Myocyte (in vitro differentiated cells): ENCODE measurements at places on chromosomes 1 and 21.

- peak; percentile 28 for DNase-seq
Measured at GRCh38 chr1:19643602-19644394, at the start of gene NBL1. Gene NBL1, plus strand, starts transcription at chr1:19644311. Its CDS starts 10,720 bp downstream, at chr1:19655031.

DNA sequence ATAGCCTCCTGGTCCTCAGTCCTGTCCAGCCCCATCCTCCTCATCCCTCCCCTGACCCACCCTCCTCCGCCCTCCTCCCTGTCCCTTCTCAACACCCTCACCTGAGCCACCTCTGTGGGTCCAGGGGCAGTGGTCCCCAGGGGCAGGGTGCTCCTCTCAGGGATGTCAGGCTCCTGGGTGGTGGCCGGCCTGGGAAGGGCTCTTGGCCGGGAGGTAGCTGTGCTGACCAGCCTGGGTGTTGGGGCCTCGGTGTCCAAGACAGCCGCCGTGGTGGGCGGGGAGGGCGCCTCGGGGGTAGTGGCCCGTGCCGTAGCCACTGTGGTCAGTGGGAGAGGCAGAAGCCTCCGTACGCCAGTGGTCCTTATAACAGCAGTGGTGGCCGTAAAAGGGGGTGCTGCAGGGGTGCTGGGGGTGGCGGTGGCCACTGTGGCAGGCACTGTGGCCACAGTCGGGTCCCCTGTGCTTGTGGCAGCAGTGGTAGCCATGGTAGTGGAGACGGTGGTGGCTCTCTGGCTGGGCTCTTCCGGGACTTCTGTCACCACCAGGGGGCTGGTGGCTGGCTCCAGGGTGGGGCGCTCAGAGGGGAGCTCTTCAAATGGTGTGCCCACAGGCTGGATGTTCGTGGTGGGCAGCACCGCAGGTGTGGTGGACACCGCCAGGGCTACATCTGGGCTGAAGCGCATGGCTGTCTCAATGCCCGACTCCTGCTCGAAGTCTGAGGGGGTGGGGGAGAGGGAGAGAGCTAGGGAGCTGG is 31.9 kb downstream of the SDC3 start:
- no peak for DNase-seq

DNA sequence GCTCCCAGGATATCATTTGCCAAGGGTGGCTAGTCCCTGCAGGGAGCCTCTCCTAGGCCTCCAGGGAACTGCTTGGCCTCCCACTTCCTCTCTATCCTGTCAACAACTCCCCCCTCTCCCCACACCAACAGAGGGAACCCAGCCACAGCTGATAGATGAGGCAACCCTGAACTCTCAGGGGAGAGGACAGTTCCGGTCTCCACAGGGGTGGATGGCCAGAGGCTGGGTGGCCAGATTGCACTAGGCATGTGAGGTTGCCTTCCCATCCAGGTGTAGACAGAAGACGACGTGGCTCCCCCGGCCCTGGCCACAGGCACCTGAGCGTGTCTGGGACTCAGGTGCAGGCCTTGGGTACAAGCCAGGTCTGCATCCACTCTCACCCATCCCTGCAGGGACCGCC is 53.3 kb downstream of the TOR1AIP2 start:
- no peak for DNase-seq

- DNase-seq, result no peak
Measured at GRCh38 chr1:15933684-15934083, 42.2 kb downstream of the ZBTB17 start.

DNA sequence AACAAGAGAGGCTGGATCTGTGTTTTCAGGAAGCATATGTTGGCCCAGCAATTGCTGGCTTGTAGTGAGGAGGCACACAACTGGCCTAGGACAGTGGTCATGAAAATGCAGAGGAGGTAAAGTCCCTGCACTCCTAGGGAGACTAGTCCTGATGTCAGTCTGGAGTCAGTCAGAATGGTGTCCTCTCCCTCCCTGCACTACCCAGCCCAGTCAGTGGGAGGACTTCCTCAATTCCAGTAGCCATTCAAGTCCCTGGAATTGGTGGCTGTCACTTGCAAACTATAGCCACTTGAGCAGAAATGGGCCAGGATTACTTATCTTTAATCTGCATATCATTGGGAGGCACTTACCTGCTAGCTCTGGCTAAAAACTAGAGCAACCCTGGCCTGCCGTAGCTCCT is 18.6 kb downstream of the NDUFS5 start:
- no peak for DNase-seq

DNA sequence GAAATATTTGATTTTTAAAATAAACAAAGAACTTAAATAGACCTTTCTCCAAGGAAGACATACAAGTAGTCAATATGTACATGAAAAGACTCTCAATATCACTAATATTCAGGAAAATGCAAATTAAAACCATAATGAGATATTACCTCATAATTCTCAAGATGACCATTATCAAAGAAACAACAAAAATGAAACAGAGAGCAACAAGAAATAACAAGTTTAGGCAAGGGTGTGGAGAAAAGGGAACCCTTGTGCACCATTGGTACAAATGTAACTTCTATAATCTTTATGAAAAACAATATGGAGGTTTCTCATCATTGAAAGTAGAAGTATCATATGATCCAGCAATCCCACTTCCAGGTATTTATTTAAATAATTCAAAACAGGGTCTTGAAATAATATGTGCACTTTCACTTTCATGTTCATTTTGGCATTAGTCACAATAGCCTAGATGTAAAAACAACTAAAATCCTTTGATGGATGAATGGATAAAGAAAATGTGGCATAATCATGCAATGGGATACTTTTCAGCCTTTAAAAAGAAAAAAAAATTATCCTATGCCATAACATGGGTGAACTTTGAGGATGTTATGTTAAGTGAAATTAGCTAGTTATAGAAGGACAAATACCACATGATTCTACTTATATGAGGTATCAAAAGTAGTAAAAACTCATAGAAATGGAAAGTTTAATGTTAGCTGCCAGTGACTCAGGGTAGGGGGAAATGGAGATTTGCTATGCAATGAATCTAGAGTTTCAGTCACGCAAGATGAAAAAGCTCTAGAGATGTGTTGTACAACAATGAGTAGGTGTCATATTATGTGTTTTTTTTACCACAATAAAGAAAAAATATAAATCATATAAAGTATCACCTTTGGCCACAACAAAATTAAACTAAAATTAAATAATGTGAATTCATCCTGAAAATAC is 114.5 kb upstream of the LYPLAL1 start:
- DNase-seq, result no peak

DNA sequence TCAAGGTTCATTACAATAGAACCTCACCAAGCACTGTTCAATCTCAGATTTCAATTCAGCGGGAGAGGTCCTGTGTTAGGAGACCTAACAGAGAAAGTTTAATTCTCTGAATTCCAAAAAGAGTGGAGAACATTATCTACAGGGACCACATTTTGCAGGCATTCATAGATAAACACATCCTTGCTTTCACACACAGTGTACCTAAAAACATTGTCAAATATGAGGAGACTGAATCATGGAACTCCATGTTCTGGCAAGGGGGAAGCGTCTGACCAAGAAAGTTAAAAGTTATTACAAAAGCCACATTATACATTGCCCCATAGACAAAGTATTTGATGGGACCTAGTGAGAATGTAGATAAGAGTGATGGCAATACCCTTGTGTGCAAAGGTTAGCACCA is 21.1 kb upstream of the PPP1R15B start:
- no peak for DNase-seq
